ENCODE measurements at places on chromosomes 1 and 21.

DNA sequence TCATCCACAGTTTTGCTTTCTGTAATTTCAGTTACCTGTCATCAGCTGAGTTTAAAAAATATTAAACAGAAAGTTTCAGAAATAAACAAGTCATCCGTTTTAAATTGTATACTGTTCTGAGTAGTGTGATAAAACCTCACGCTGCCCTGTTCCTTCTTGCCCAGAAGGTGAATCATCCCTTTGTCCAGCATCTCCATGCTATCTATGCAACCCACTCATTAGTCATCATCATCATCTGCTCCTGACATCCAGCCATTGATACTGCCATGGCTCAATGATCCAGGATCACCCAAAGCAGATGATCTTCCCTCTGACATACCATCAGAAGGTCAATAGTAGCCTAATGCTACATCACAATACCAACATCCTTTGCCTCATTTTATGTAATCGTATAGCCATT lies 198.3 kb downstream of the SLC44A5 start:
- DNase-seq = no peak

DNA sequence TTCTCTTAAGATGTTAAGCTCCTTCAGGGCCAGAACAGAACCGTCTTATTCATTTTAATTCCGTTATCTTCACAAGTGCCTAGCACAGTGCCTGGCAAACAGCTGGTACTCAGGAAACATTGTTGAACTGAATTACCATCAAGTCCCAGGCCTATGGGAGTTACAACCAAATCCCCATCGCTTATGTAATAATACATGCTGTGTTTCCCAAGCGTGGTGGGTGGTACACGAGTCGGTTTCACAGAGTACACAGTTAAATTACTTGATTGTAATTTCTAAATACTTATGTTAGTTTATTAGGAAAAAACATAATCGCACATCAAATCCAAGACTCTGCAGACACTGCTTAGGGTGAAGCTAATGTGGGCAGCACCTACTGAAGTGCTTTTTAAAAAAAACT lies 1.0 kb downstream of the ANGEL2 start:
- no peak for DNase-seq

DNA sequence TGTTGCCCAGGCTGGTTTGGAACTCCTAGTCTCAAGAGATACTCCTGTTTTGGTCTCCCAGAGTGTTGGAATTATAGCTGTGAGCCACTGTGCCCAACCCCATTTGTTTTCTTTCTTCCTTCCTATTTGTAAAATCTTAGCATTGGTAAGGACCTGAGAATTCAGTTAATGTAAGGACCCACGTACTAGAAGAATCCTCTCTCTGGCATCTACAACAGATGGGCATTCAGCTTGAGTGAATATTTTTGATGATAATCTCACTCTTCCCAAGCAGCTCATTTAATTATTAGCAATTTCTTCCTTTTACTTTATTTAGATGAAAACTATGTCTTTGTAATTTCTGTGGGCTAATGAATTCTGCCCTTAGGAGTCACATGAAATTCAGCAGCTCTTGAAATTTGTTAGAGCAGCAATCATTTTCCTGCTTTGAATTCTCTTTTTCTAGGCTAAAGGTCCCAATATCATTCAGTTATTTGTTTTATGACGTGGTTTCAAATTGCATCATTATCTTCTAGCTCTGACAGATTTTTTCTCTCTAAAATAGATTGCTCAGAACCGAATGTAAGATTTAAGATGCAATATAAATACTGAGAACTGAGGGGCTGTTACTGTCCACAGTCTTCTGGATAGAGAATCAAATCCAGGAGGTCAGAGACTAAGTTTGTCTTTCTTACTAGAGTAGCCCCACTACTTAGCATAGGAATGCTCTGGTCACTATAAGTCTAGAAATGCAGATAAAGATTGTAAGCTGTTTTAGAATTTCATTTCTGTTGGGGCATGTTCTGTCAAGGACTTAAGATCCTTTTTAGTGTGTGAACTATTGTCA lies 59.4 kb downstream of the EPB41 start:
- no peak for DNase-seq

DNA sequence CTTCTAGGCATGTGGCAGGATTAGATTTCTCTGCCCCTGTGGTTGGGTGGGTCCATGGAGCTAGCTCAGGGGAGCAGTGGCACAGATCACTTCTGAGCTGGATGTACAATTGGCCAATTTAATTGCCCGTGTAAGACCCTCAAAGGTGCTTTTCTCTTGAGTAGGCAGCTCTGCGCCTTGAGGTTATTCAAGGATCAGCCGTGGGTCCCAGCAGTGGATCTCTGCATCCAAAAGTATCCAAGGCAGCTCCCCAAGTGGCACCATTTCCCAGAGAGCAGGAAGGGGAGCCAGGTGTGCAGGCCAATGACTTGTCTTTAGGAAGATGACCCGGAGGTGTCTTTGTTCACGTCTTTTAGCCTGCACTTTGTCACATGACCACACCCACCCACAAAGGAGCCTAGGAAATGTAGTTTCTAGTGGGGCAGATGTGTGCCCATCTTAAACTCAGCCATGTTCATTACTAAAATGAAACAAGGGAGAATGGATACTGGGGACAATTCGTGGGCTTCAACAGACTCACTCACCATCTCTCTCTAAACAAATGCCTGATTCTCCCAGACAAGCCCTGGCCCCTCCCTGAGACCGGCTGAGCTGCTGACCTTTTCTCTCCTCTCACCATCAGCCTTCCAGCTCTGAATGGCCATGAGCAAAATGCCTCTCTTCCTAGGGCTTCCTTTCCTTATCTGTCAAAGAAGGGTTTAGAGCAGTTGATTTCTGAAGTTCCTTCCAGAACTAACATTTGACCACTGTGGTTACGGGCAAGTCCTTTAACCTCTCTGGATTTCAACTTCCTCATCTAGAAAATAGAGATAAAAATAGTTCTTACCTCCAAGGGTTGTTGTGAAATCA lies 41.4 kb upstream of the TENT5C start:
- no peak for DNase-seq

- DNase-seq = no peak
Observed at GRCh38 chr1:157584503-157584902, 13.4 kb downstream of the FCRL4 start.

DNA sequence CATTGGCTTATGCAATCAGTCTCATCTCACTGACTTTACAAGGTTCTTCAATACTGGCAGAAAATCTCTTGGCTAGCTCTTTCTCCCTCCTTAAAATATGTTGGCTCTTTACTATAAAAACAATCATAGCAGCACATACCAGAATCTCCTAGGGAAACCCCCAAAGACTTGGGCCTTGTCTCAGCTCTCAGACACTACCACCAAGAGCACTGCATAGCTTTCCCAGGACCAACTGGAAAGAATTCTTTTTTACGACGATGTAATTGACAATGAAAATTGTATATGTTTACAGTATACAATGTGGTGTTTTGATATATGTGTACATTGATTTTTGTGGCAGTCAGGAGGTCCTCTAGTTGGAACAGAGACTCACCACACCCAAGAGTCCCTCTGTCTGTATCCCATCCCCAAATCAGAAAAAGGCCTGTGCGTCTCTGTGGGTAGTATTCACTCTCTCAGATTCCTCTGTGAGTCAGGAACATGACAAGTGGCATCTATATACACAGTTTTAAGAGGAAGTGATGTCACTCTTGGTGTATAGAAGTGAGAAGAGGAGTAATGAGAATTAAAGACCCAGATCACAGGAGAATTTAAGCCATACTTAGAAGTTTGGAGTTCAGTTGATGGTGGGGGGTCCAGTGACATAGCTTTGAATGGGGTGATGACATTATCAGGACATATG lies 21.1 kb downstream of the SMAP2 start:
- DNase-seq = no peak

- no peak for DNase-seq
Observed at GRCh38 chr1:232558954-232559353, 71.0 kb downstream of the SIPA1L2 start.

DNA sequence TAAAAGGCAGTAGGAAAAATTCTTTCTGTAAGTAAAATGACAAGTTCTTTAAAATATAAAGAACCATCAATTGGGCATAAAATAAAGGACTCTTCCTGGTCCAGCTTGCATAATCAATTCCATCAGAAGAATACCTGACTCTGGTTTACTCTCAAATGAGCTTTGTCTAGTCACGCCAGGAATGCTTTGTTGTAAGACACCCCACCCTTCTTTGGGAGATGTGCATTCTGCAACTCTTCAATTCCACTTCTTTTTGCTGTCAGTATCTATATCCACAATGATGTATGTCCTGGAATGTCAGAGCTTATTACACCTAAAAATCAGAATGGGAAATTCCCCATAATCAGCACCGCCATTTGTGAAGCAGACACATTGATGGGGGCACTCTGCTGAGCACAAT lies 76.1 kb downstream of the PTPN14 start:
- no peak for DNase-seq

GRCh38 chr1:12648741-12649140 lies 4.9 kb downstream of the AADACL4 start:
- DNase-seq = no peak

DNA sequence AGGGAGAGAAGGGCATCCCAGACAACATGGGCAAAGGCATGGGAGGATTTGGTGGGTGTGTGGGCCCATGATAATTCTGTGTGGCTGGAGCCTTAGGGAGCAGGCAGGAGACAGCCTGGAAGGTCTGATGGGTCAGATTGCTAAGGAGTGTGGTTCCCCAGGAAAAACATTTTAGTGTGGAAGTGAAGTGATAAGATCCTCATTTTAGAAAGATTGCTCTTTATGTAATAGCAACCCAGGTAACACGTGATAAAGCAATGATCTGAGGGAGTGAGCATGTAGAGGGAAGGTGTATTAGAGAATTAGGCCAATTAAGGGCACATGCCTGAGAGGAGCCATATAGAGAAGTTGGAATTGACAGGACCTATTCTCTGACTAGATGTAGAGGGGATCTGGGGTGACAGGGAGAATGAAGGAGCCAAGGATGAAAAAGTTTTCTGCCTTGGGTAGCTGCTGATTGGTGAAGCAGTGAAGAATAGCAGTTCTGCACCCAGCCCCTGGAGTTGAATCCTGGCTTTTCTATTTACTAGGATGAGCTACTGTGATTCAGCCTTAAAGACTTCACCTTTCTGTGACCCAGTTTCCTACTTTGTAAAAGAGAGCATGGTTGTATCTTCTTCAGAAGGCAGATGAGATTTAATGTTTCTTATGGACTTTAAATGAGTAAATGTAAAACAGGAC lies 18.7 kb upstream of the SLAMF6 start:
- no peak for DNase-seq

All from pulmonary artery endothelial cell (primary cell).